GM04503 (cell line): ENCODE measurements at places on chromosomes 7 and 10.

DNA sequence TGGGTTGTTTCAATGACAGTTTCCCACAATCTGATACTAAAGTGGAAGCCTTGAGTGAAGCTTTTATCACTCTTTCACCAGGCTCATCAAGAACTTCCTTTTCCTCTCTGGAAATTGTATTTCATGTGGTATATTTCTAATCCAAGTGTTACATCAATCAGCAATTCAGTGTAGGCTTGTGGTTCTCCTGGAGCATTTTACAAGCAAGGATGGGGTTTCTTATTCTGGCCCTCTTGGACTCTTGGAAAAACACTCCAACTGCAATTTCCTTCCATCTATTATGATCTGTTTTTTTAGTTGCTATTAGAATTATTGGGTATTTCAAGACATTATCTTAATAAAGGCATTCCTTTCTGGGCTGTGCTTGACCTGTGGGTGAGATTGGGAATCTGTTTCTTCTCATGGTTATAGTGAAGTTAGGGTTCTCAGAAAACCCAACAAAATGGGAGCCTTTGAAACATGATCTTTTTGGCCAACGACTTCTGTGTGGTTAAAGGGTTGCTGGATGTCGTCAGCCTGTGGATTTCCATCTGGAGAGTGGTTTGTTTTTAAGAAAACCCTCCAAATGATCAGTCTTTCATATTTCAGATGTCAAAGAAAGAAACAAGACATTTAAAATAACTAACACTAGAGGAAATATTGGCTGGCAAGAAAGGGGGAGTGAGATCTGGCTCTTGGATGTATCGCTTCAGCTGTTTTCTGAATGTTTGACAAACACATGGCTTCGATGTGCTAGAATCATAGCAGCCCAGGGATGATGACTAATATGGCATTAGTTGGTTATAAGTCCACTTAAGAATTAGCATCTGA lies 540.2 kb downstream of the LRMDA start:
- no peak for DNase-seq

DNA sequence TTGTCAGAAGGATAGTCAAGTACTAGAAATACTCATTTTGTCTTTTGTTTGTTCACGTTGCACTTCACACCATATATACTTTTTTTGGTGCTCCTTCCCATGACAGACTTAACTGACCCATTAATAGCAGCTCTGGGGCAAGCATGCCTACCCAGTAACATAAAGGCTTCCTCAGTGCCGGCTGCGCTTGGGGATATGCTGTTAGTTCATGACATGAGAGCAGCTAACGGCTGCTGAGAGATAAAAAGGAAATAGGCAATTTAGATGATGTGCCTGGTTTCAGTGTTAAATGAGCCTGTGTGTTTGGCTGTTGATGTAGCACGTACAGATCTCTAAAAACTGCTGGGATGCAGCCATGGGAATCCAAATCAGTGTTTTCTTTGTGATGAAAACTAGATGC lies 86.4 kb downstream of the TAX1BP1 start:
- no peak for DNase-seq

- no peak for DNase-seq
Observed at GRCh38 chr10:132845041-132845551, 59.1 kb upstream of the NKX6-2 start.

GRCh38 chr10:106175760-106176377 lies 988.6 kb downstream of the SORCS1 start:
- DNase-seq = no peak

DNA sequence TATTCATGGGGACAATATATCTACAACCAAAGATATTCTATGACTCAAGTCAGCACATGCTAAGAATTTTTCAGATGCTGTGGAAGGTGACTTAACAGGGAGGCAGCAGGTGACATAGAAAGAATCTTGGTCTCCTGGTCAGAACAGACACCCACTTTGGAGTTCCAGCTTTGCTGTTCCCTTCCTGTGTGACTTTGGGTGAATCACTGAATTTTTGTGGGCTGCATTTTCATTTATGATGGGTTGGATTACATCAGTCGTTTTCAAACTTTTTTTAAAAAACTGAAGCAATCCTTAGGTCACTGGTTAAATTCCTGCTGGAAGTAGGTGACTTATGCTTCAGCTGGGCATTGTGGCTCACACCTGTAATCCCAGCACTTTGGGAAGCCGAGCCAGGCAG lies 24.9 kb downstream of the RGR start:
- DNase-seq = peak; percentile 62

DNA sequence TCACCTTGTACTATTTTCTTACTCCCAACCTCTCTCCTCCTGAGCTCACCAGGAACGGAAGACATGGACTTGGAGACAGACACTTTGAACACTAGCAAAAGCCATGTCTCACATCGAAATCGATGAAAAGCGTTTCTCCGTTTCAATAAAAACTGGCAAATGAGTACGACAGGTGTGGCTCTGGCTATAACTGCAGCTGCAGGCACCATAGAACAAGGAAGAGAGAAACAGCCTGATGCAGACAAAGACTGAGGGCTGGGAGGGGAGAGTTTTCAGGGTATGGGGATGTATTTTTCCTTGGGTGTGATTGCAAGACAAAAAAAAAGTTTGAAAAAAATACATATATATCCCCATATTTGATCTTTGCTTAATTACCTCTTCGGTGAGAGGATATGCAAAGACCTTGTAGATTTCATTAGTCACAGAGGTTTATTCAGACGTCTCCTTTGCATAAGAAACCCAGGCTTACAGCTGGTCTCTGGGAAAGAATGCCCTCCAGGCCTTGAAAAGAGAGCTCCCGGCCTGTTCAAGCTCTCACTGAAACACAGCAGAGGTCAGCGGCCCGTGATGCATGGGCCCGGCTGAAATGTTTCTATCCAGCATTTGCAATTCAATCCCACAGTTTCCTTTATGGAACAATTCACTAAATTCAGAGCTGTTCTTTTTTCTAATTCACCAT lies 63.1 kb downstream of the TLL2 start:
- no peak for DNase-seq
